Ovary (tissue), 10 donors: ENCODE measurements at places on chromosomes 7 and 10. TPM values are rescaled to one million over a fixed set of nuclear protein-coding genes. Genes with fewer than 3 reads are reported as not detected.

SGPL1 gene
- 8.0 TPM for polyA plus RNA-seq

- no peaks in the 10 kb centered on the region for H3K27me3 ChIP-seq
- peak overlapping the region; percentile 50 for H3K4me3 ChIP-seq
- peak overlapping the region; percentile 96 for H3K27ac ChIP-seq
- H3K36me3 ChIP-seq: no peaks in the 10 kb centered on the region
- DNase-seq: peak; percentile 42
Observed at GRCh38 chr7:25124465-25125136, 459 bp downstream of the CYCS start.

GRCh38 chr10:127506094-127506493 lies 43.0 kb upstream of the NPS start:
- DNase-seq: no peak
- no peak overlapping the region for H3K27ac ChIP-seq
- no peaks in the 10 kb centered on the region for H3K27me3 ChIP-seq
- H3K36me3 ChIP-seq: no peaks in the 10 kb centered on the region

ERVW-1 gene
- polyA plus RNA-seq: 0.06 TPM

INHBA gene
- 5.8 TPM for polyA plus RNA-seq

GRCh38 chr7:55021053-55021452 lies 2.2 kb downstream of the EGFR start:
- peak overlapping the region; percentile 78 for H3K4me3 ChIP-seq
- no peaks in the 10 kb centered on the region for H3K27me3 ChIP-seq
- no peaks in the 10 kb centered on the region for H3K36me3 ChIP-seq
